HFFc6 (cell line): ENCODE measurements at places on chromosomes 3 and 15. TPM values are rescaled to one million over a fixed set of nuclear protein-coding genes. Genes with fewer than 3 reads are reported as not detected.
A peak's percentile ranks its signal among the peaks of the same experiment; 100 is the strongest.

ZNF774 gene
- 1.3 to 2.6 TPM (median 1.8 TPM) in 3 replicates for total RNA-seq

DPH6 gene
- total RNA-seq, result 9.9 to 13.6 TPM (median 10.8 TPM) in 3 replicates

ZKSCAN7 gene
- 0.30 to 1.6 TPM (median 0.57 TPM) in 3 replicates for total RNA-seq

WHAMM gene
- 5.8 to 6.5 TPM (median 6.5 TPM) in 3 replicates for total RNA-seq

SPESP1 gene
- 0.34 and 8.4 TPM in 2 replicates for total RNA-seq

STAC gene
- total RNA-seq, result not detected in 3 replicates

PCCB gene
- 36.4 to 41.7 TPM (median 40.8 TPM) in 3 replicates for total RNA-seq

LRRC34 gene
- 0.61 to 1.3 TPM (median 1.0 TPM) in 3 replicates for total RNA-seq

TAGLN3 gene
- total RNA-seq, result 0.21 TPM in 1 of 3 replicates, not detected in the others

GOLGA6L4 gene
- 0.80 and 1.2 TPM in 2 replicates for total RNA-seq

DNA sequence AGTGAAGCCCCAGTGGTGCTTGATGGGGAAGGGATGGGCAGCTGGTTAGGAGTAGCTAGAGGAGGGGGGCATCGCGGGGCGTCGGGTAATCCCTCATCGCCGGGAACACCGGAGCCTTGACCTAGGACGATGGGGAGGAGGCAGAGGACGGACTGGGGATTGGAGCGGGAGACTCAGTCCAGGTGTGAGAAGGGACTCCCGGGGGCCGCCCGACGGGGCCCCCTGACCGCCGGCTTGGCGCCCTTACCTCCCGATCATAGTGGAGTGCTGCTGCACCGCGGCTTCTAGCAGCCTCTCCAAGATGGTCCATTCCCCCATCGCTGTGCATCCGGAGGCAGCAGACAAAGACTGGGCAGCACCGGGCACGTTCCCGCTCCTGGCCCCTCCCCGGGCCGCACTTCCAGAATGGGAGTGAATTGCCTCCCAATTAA lies 612 bp downstream of the GJD2 start:
- DNase-seq, result no peak

DNA sequence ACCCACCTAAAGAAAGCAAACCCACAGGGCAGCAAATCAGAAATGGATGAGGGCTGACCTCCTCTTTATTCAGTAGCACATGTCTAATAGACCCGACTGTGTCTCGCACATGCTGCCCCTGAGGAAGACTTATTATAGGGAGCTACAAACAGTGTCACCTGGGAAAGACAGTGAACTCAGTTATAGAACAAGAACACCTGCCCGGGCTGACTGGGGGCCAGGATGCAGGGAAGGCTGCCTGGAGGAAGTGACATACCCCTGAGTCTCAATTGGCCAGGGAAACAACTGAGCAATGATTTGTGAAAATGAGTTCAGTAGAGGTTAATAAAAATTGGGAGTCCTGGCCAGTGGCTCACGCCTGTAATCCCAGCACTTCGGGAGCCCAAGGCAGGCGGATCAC lies 78.7 kb upstream of the CGNL1 start:
- no peak for DNase-seq

DNA sequence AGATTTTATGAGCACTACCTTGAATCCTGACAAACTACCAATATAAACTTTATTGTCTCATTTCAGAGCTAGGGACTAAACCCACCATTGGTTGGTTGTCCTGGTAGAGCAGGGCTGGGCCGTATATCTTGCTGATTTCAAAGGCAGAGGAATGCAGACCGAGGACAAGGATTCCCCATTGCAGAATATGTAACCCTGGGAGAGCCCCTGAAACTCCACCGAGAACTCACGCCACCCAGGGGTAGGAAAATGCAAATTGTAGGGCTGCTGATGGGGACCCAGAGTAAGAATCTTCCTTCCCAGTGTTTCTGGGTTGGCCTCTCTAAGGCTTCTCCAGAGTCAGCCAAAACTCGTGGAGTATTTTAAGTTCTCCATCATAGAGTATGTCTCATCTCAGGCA lies 235.3 kb downstream of the ABHD5 start:
- no peak for DNase-seq

DNA sequence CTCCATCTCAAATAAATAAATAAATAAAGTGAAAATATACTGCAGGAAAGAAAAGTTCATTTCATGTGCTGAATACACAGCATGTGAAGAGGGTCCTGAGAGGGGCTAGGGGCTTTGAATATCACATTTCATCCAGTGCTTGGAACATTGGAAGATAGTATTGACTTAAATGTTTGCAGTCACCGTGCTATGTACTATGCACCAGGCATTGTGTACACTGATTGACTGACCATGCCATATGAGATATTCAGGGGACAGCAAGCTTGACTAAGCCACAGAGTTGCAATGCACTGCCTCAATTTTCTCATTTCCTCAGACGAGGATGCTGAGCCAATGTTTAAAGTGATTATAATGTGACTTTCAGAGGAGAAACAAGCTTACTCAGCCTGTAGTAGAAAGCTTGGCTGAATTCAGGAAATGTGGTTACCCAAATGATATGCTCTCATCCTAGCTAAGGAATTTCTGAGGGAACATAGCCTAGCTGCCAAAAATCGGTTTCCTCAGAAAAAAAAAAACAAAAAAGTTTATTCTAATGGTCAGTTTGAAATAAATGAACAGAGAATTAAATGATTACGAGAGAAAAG lies 557.9 kb downstream of the FGF12 start:
- DNase-seq, result no peak

DNA sequence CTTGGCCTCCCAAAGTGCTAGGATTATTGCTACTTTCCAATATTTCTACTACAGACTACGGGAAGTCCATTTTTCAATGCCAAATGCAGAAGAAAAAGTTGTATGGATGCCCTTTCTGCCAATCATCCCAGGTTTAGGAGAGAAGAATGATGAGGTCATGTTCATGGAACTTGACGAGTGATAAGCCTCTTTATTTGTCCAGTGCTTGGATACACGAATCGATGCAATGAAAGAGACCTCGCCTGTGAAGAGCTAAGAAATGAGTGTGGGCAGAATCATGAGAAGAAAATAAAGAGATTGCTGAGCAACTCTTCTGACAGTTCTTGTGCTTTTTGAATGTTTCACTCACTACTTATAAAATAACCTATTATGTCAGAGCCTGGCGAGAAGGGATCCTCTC lies 996 bp upstream of the SLC28A1 start:
- no peak for DNase-seq

DNA sequence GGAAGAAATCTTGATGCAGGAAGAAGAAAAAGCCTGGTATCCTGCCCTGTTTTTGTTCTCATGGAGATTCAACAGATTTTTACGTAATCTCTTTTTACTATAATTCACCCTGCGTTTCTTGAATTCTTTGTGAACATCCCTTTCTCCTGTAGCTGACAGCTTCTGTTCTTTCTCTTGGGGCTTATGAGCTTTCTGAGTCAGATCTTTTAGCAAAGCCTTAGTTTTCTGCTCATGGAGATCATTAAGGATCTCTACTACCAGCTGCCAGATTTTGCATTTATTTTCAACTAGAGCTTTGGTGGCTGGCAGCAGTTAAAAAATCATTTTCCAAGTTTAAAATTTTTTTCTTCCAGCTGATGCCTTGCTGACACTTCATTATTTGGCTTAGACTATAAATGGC lies 51.6 kb downstream of the MOBP start:
- DNase-seq, result no peak

DNA sequence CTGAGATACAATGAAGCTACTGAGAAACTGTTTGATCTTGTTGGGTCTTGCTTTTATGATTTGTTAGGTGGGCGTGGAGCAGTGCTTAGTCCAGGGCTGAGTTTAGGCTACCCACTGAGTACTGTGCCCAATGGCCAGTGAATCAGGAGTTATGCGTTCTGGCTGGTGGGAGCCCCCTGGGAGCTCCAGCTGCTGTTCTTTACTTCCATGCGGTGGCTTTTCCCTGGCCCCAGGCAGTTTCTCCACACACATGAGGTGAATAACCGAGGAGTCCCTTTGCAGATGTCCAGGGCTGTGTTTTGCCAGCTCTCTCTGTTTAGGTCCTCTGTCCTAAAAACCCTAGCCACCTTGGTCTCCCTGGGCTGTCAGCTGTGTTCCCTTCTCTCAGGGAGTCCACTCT lies 106.5 kb downstream of the KLF13 start:
- DNase-seq, result no peak

DNA sequence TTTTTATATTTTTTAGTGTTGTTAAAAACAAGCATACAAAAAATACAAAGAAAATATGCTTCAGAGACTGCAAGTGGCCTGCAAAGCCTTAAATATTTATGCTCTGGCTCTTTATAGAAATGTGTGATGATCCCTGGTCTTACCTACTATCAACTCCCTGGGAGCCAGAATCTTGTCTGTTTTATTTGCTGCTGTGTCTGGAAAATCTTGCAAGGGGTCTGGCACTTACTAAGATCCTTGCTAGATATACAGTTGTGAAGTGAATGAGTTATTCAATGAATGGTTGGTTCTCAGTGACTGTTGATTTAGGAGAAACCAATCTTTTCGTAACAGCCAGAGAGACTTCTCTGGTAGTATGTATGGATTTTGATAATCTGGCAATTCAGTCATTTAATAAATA lies 521.0 kb upstream of the CFAP20DC start:
- DNase-seq, result no peak

GRCh38 chr15:101213570-101213969 lies 38.3 kb downstream of the CHSY1 start:
- no peak for DNase-seq

- DNase-seq, result no peak
Observed at GRCh38 chr15:93179072-93179471, 90.1 kb upstream of the RGMA start.

DNA sequence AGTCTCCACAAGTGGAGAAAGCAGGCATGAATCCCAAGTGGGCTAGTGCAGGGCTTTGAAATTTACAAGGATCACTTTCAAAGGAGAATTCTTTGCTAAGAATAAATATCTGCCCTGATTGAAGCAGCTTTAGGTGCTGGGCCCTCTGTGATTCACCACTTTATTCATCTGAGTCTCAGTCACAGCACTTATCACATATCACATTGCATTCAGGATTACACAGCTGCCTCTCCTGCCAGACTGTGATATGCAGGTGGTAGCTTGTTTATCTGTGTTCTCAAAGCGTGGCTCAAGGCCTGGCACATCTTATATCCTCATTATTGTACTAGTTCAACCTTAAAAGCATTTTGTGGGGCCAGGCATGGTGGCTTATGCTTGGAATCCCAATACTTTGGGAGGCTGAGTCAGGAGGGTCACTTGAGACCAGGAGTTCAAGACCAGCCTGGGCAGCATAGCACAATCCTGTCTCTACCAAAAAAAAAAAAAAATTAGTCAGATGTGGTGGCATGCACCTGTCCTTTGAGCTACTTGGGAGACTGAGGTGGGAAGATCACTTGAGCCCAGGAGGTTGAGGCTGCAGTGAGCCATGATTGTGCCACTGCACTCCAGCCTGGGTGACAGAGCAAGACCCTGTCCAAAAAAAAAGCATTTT lies 156.9 kb upstream of the EIF1B start:
- DNase-seq, result no peak

DNA sequence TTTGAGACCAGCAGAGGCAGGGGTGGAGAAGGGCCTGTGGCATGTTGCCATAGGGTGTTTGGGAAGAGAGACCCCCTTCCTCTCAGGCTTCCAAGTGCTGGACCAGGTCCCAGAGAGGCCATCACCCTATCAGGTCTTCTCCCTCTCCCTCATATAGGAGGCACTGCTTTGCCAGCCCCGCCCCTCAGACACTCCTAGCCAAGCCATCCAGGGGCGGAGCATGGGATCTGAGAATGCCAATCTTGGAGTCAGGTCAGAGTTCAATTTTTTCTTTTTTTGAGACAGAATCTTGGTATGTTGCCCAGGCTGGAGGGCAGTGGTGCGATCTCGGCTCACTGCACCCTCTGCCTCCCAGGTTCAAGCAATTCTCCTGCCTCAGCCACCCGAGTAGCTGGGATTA lies 32.7 kb downstream of the CRABP1 start:
- no peak for DNase-seq

GRCh38 chr15:44275150-44275830 lies 13.2 kb upstream of the GOLM2 start:
- no peak for DNase-seq

GRCh38 chr3:160904691-160905090 lies 148.7 kb downstream of the PPM1L start:
- DNase-seq, result no peak

DNA sequence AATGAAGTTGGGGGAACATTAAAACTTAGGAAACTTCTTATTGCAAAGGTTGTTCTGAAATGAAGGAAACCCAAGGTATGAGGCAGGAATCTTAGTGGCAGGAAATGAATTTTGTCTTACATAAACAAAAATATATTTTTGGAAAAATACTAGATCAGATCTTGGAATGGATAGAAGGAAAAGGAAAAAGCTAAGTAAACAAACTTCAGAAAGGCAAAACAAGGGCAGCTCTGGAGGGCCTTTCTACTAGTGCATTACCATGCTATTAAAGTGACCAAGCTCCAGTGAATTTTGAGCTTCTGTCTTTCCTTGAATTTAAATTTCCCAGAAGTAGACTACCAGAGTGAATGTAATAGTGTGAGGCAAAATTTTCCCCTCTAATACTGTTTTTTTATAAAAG lies 13.6 kb downstream of the ARL6 start:
- no peak for DNase-seq

GRCh38 chr15:50066202-50066601 lies 52.8 kb downstream of the ATP8B4 start:
- peak; percentile 66 for DNase-seq

- no peak for DNase-seq
Observed at GRCh38 chr3:106263011-106263410, 394.2 kb upstream of the CBLB start.

GRCh38 chr3:111577113-111577512 lies 18.0 kb downstream of the ZBED2 start:
- DNase-seq, result no peak

- DNase-seq, result no peak
Observed at GRCh38 chr15:67370206-67370954, 115.8 kb downstream of the IQCH start.

- no peak for DNase-seq
Observed at GRCh38 chr3:154250291-154250690, 74.0 kb downstream of the DHX36 start.
